Thymus (tissue), 14 donors: ENCODE measurements at places on chromosomes 6 and 20. TPM values are rescaled to one million over a fixed set of nuclear protein-coding genes. Genes with fewer than 3 reads are reported as not detected.

The TINAG gene
- polyA plus RNA-seq, result 0.11 TPM

- no peak for DNase-seq
- no peaks in the 10 kb centered on the region for H3K27me3 ChIP-seq
- no peaks in the 10 kb centered on the region for H3K36me3 ChIP-seq
Observed at GRCh38 chr6:151537556-151537955, 43.7 kb downstream of the CCDC170 start.

- no peaks in the 10 kb centered on the region for H3K36me3 ChIP-seq
- DNase-seq, result no peak
- H3K4me1 ChIP-seq, result no peaks in the 10 kb centered on the region
- H3K4me3 ChIP-seq, result no peak overlapping the region
- H3K27me3 ChIP-seq, result no peaks in the 10 kb centered on the region
Observed at GRCh38 chr6:148907573-148907972, 160.7 kb downstream of the UST start.

The RIPOR3 gene
- 23.4 TPM for polyA plus RNA-seq

DNA sequence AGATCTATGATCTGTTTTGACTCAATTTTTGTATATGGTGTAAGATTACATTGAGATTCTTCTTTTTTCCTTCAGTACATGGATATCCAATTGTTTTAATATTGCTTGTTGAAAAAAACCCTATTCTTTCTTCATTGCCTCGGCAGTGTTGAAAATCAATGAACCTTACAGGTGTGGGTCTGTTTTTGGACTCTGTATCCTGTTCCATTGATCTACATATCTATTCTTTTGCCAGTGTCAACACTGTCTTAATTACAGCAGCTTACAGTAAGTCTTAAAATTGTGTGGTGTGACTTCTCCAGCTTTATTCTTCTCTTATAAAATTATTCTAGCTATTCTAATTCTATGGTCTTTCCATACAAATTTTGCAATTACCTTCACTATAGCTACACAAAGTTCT lies 81.8 kb upstream of the KCNK16 start:
- H3K4me1 ChIP-seq, result no peaks in the 10 kb centered on the region
- H3K27me3 ChIP-seq, result no peaks in the 10 kb centered on the region
- H3K27ac ChIP-seq, result no peak overlapping the region
- no peak overlapping the region for H3K4me3 ChIP-seq
- H3K36me3 ChIP-seq, result no peaks in the 10 kb centered on the region

- no peak overlapping the region for H3K4me3 ChIP-seq
- H3K4me1 ChIP-seq, result no peaks in the 10 kb centered on the region
- H3K36me3 ChIP-seq, result no peaks in the 10 kb centered on the region
- no peaks in the 10 kb centered on the region for H3K27me3 ChIP-seq
- no peak for DNase-seq
Observed at GRCh38 chr6:45521226-45521625, 143.5 kb upstream of the SUPT3H start.

DNA sequence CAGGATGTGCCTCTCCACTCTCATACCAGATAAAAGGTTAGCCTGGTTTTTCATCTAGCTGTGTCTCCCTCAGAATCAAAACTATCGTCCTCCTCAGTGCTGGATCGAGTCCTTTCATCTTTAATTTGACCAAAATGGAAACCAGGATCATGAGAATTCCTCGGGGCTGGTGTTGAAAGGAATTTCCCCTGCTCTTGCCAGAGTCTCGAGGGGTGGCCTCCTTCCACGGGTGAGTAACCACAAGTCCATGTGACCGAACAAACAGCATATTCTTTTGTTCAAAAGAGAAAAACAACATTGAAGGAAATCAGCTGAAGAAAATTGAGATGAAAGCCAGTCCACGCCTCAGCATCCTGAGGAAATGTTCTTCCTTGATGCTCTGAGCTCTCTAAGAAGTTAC lies 165.9 kb upstream of the CDYL start:
- no peak for DNase-seq
- no peaks in the 10 kb centered on the region for H3K27me3 ChIP-seq
- no peak overlapping the region for H3K4me3 ChIP-seq
- no peaks in the 10 kb centered on the region for H3K36me3 ChIP-seq

GRCh38 chr6:49913636-49914375 lies 47.5 kb upstream of the CRISP1 start:
- DNase-seq, result no peak
- no peak overlapping the region for H3K27ac ChIP-seq
- H3K4me1 ChIP-seq, result no peaks in the 10 kb centered on the region
- H3K4me3 ChIP-seq, result no peak overlapping the region
- H3K36me3 ChIP-seq, result no peaks in the 10 kb centered on the region

DNA sequence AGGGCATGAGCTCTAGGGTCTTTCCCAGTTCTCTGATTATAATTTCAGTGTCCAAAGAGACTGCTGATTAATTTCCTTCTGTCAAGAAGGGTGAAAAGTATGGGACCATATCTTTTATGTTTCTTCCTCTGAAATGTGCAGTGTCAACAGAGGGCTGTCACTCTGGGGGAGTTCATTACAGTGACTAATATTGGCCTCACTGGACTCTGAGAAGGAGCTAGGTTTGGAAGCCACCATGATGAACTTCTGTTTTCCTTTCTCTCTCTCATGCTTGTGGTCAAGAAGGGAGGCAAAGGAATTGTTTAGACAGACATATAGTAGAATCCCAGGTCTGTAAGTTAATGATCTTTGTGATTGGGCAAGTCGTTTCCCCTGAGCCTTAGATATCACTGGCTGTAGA lies 41.8 kb upstream of the BMP6 start:
- no peak for DNase-seq
- H3K27me3 ChIP-seq, result no peaks in the 10 kb centered on the region
- no peak overlapping the region for H3K27ac ChIP-seq
- H3K4me1 ChIP-seq, result no peaks in the 10 kb centered on the region
